Retina (tissue), 1 donor: ENCODE measurements at places on chromosomes 13 and 19.

GRCh38 chr19:58294743-58295374, 10.3 kb upstream of the ERVK3-1 start:
- no peak for DNase-seq

- DNase-seq: no peak
These were observed 46.8 kb downstream of the ARHGEF18 start for GRCh38 chr19:7395360-7396066.

- DNase-seq: no peak
These were observed 223.6 kb downstream of the FOXO1 start for GRCh38 chr13:40442826-40443225.

DNA sequence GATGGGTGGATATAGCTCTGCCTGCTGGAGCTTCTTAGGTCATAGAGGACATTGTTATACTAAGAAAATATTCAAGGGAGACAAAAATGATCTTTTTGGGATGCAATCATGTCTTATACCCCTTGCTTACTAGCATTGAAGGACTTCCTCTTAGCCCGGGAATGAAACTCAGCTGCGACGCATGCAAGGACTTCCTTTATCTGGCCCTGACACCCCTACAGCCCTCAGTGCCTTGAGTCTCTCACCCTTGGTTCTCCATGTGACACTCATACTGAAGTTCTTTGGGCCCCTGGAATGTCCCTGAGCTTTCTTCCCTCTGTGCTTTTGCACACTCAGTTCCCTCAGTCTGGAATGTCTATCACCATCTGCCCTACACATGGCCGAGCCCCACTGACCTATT, 72.5 kb upstream of the MTIF3 start:
- no peak for DNase-seq

DNA sequence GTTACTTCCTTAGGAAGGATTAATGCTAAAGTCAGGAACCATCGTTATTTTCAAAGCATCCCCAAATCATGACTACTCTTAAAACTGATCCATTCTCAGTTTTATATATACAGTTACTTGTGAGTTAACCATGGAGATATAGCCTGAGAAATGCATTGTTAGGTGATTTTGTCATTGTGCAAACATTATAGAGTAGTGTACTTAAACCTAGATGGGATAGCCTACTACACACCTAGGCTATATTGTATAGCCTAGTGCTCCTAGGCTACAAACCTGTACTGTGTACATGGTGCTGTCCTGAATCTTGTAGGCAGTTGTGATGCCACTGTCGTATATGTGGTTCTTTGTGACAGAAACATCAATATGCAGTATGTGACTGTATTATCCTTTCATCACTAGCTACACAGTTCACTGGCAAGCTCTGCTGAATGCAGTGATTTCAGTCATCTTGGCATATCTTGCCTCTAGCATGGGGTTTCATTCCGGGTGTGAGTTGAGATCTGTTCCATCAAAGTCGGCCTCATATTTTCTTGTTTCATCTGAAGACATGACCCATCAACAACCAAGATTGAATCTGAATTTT, 45.3 kb downstream of the CDK8 start:
- no peak for DNase-seq

DNA sequence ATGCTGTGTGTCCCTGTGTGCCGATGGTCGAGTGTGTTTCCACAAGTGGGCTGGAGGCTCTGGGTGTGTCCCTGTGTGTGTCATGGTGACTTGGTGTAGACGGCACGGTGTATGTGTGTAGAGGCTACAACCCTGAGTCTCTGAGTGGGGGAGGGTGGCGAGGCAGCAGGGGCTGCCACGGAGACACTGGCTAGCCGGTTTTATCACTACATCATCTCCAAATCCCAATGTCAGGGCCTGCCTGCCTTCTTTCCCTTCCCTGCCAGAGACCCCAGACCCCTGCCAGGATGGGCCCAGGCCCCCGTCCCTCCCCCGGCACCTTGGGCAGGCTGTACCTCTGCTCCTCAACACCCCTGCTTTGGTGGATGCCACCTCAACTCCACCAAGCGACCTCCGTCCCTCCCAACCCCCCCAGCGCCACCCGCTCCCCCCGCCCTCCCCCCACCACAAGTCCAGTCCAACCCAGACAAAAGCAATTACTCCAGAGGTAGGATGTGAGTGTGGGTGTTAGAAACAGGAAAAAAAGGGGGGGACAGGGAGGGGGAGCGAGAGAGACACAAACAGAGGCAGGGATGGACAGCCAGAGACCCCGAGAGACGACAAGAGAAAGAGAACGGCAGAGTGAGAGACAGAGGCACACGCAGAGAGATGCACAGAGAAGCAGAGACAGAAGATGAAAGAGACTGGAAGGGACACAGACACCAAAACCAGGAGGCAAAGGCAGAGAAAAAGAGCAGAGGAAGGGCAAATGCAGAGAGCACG, 21.6 kb upstream of the POU2F2 start:
- peak; percentile 64 for DNase-seq

DNA sequence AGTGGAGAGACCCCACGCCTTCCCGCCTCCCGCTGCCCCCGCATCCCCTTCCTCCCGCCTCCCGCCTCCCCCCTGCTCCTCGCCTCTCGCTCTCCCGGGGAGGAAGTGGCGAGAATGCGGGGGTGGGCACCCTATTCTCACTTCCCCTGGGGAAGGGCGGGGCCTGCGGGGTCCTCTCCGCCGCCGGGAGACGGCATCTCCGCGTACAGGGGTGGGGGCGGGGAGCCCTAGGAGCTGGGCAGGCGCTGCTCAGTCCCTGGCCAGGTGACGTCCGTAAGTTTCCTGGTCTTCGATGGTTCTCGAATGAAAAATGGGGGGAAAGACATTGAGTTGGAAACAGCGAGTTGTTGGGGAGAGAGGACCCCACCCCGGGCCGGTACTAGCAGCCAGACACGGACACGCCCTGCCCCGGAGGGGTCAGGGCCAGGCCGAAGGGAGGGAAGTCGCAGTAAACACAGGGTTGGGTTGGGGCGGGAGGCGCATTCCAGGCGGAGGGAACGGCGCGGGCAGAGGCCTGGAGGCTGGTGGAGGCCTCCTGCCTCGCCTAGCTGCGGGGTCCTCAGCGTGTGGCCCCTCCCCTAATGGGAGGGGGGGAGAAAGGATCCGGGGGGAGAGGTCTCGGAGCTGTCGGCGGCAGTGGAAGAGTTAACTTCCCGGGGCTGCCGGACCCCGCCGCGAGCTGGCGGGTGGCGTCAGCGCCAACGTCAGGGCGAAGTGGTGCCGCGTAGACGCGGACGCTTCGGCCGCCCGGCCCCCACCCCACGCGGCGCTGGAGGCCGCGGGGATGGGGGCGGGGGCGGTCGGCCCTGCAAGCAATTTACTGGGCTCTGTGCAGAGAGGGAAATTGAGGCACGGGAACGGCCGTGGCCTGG, 10.4 kb upstream of the JUND start:
- DNase-seq: peak; percentile 93

DNA sequence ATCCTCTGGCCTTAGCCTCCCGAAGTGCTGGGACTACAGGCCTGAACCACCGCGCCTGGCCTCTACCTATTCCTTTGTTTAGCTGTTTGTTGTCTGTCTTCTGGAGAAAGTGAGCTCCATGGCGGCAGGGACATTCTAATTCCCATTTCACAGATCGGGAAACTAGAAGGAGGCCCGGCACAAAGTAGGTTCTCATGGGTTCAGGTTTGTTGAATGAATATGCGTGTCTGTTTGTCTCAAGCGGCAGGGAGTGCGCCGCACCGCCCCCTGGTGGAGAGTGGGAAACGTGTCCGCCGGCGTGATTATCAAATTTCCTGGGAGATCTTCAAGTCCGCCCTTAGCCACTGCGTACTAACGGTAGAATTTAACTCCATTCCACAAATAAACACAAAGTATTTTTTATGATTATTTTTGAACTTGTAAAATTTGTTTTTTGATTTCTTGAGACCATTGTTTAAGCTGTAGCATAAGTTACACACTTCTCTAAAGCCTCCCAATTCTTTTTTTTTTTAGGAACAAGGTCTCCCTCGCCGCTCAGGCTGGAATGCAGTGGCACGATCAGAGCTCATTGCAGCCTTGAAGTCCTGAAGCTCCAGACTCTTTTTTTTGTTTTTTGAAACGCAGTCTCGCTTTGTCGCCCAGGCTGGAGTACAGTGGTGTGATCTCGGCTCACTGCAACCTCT, 8.9 kb upstream of the CCDC9 start:
- peak; percentile 89 for DNase-seq

- DNase-seq: no peak
These were observed at the start of gene MIA for GRCh38 chr19:40774916-40775631. MIA (plus strand) TSS chr19:40775521; CDS start chr19:40775543, 22 bp downstream.

DNA sequence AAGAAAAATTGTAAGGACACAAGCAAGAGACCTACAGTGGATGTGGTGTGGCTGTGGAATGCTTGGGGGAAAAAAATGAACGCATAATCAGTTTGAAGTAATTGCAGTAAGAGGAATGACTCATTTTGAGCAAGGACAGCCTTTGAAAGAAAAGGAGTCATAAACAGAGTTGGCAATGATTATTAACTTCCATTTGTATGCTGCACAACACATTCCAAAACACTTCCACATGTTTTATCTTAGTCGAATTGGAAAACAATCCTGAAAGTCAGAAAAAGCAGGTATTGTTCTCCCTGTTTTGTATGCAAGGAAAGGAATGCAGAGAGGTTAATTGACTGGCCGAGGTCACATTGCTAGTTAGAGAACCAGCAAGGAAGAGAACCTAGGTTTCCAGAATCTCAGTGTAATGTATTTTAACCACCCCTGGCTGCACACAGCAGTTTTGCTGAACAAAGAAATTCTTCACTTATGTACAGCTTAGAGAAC, 630.0 kb upstream of the MIR17HG start:
- peak; percentile 34 for DNase-seq

GRCh38 chr19:4522291-4523002, 4.2 kb upstream of the PLIN4 start:
- DNase-seq: no peak

- DNase-seq: no peak
These were observed 107.7 kb downstream of the COL4A1 start for GRCh38 chr13:110199046-110199831.

GRCh38 chr13:65860306-65860705, 1369.8 kb downstream of the PCDH9 start:
- no peak for DNase-seq

- no peak for DNase-seq
These were observed 2772.2 kb downstream of the PCDH9 start for GRCh38 chr13:64457976-64458375.

DNA sequence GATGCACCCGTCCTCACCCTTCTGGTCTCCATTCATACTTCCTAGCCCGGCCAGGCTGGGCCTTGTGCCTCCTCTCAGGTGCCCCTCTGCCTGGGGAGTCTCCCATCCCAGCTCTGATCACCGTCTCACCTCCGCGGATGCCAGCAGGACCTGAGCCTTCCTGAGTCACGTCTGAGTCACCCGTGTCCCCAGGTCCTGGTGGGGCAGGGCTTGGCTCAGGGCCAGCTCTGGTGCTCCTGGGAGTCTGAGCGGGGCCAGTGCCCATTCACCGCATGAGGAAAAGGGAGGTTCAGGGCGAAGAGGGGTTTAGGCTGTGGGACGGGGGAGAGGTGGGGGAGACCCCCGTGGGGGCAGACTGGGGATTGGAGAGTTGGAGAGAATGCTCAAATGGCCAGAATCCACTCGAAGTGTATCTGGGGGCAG, 593 bp downstream of the ATP8B3 start:
- DNase-seq: no peak

DNA sequence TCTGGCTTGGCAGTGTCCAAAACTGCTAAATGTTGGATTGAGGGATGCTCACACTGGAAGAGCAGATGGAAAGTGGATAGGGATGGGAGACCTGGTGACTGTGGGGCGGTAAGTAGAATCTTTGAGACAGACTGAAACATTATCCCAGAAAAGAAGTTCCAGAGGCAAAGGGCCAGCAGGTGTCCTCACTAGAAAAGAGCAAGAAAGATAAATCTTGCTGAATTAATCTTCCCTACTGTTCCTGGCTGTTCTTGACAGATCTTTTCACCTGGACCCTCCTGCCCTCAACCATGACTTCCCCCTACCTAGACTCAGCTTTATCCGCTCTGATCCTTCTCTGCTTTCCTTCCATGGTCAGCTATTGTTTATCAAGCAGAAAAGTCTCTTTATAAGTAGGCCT, 35.0 kb upstream of the FRY start:
- DNase-seq: no peak

DNA sequence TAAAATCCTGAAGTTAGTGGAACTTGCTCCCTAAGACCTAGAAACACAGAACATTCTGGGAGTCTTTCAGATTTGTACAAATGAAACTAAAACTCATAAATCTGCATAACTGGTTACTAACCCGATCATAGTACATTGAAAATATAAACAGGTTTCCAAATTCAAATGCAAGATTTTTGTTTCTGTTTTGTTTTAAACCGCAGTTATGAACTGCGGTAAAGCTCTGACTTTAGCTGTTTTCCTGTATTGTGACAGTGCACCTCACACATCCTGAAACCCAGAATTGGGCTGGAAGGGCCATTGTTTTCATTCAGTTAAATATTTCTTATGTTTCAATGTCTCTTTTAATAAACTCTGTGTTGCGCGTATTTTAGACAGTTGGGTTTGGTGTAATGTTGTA, 204.7 kb downstream of the SHISA2 start:
- no peak for DNase-seq

DNA sequence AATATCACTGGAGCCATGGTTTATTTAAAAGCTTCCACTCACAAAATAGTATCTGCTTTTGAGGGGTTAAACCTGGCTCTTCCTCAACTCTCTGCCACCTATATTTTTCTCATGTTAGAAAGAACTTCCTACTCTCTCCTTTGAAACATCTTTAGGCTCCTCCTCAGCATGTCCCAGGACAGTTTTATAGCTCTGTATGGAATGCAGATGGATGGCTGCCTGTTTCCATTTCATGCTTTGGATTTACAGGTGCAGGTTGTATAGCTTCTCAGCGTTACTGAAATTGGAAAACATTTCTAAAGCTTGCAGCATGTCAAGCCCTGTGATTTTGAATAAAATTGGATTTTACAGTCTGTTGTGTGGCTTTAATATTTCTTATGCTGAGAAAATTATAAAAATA, 314.0 kb downstream of the NDFIP2 start:
- DNase-seq: no peak

DNA sequence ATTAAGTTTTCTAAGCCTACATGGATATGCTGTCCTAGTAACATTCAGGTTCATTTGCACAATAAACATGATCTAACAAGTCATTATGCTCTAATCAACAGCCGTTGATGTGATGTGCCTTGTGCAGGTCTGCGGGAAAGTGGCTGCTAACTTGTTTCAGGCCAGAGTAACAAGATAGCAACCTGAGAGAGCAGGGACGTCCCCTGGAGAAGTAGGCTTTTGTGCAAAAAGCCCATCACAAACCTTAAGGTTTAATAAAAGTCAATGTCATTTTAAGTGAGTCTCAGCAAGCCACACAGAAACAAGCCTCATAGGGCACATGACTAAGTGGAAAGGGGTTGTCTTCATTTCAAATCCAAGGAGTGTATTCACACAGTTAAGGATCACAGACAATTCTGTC, 17.6 kb downstream of the FOXO1 start:
- DNase-seq: no peak
